NCI-H187 (cell line): ENCODE measurements at places on chromosomes 16 and 17.

DNA sequence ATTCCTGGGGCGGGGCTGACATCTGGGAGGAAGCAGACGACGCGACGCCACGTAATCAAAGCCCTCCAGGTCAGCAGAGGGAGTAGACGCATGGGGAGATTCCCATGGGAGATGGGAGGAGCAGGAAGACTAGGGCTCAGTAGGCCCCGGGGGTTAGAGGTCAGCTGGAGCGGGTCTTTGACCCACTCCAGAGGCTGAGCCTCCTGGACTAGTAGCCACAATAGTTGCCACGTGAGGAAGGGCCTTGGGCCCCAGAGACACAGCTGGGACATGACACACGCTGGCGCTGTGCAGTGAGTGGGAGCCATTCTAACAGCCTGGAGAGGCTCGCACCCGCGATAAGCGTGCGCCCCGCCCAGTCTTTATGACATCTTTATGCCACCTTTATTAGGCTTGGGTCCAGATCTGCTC, 95.7 kb upstream of the AMZ2 start:
- no peak for DNase-seq

- no peak for DNase-seq
Measured at GRCh38 chr16:10624527-10624926, 44.1 kb upstream of the EMP2 start.

- DNase-seq: no peak
Measured at GRCh38 chr16:27595475-27595874, 45.5 kb downstream of the KATNIP start.

DNA sequence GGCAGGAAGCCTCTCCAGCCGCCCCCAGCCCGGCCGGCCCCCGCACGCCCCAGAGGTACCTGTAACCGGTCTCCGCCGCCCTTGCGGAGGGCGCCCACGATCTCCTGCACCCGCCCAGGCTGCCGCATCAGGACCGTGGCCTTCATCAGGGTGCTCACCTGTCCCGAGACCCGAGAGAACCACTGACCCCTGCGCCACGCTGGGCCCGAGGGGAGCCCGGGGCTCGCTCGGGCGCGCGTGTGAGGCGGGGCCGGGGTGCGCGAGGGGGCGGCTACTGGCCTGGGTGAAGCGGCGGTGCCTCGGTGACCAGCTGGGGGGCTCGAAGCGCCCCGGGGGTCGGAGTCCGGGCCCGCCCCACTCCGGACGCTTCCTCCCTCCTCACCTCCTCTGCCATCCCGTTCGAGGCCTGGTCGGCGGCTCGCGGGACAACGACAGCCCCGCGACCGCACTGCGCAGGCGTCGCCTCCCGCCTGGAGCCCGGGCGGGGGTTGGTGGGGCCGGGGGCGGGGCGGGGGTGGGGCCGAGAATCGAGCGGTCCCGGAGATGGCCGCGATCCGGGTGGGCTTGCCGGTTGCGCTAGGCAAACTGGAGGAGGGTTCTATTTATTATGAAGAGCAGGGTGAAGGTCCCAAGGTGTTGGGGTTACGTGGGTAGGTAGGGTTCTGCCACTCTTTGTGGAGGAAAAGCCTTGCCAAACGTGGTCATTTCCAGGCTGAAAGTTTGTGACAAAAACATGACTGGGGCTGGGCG, at the start of gene NT5C3B:
Gene NT5C3B (minus strand): TSS at position 433 of the 750 bp plus-strand sequence. CDS start 39 bp downstream, at position 394.
- no peak for DNase-seq

GRCh38 chr17:32794533-32795246, 82.2 kb downstream of the MYO1D start:
- no peak for DNase-seq

DNA sequence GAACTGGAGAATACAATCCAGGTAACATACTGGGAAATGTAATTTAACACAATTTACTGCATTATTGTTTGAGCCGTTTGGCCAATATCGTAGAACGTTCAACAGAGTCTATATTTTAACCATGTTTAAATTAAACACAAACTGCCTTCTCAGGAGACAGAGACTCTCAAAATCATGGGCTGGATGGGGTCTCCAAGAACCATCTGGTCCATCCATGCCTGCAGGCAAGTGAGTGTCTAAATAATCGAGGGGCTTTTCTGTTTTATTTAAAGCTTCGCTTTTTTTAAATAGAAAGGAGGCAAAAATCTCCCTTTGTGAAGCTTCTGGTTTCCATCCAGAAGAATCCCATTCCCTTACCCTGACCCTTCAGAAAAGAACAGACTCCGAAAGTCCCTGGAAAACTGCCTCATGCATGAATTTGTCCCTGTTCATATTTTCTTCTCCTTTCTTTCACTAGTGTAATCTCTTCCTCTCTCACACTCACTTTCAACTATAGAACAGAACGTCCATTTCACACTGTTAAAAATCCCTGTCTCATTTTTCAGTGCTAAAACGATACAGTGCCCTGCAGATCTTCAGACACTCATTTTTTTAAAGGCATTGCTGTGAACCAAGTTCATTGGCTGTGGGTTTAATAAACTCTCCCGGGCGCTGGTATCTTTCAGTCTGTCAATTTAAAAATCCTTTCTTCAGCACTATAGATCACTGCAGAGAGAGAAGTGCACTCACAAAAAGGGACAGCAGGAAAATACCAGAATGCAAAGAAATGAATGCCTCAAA, 111.4 kb upstream of the TOM1L1 start:
- no peak for DNase-seq

DNA sequence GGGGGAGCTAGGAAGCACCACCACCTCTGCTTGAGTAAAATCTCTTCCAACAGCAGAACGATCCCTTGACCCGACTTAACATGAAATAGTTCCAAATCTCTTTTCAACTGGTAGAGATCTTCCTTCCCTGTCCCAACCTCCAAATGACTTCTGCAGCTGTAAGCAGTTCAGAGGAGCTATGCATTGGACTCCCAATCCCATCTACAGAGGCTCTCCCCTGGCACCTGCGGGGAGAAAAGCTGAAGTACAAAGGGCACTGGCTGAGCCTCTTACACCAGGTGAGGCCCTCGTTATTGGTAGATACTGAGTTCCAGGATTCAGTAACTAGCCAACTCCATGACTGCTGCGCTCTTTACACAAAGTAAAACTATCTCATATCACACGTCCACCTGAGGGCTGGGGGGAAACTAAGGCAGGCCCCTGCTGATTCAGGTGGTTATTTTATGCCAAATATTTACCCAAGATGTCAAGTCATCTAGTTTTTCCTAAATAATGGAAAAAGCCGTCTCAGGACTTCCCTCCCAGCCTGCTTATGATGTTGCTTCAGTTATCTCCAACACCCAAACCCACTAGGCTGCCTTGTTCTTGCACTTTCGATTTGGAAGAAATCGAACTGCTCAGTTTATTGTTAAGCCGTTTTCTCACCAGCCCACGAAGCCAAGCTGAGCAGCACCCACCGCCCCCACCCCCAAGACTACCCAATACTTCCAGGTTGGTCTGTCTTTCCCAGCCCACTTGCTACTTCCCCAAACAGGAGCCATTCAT, 3.2 kb downstream of the ACTG1 start:
- no peak for DNase-seq

DNA sequence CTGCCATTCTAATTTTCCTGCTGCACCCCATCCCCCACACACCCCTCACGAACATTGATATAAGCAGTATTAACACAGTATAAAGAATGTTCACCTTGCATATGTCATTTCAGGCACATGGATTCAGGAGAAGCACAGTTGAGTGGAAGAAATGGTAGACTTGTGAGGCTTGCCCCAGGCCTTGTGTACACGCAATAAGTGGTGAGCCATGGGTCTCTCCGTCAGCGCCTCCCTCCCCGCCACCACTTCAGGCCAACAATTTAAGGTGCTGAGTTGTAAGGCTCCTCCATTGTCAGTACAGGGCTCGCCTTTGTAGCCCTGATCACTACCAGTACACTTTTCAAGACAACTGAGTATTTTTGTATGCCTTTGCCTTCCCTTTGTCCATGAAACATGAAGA, 12.2 kb upstream of the CLEC18C start:
- no peak for DNase-seq

GRCh38 chr16:85492295-85492864, 120.7 kb upstream of the GSE1 start:
- DNase-seq: no peak

DNA sequence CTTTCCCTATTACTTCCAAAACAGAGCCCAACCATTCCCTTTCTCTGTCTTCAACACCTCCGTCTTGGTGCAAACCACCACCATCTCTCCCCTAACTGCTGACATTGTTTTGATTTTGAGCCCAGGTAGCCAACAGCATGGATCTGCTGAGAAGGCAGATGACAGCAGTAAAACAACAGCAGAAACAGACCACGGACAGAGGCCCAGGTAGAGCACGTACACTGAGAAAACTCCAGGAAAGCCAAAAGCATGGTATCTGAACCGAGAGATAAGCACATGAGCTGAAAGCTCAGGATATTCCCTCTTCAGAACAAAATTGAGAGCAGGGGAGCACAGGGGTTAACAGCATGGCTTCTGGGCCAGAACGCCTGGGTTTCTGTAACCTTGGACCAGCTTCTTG, 18.9 kb upstream of the MAP3K14 start:
- no peak for DNase-seq

DNA sequence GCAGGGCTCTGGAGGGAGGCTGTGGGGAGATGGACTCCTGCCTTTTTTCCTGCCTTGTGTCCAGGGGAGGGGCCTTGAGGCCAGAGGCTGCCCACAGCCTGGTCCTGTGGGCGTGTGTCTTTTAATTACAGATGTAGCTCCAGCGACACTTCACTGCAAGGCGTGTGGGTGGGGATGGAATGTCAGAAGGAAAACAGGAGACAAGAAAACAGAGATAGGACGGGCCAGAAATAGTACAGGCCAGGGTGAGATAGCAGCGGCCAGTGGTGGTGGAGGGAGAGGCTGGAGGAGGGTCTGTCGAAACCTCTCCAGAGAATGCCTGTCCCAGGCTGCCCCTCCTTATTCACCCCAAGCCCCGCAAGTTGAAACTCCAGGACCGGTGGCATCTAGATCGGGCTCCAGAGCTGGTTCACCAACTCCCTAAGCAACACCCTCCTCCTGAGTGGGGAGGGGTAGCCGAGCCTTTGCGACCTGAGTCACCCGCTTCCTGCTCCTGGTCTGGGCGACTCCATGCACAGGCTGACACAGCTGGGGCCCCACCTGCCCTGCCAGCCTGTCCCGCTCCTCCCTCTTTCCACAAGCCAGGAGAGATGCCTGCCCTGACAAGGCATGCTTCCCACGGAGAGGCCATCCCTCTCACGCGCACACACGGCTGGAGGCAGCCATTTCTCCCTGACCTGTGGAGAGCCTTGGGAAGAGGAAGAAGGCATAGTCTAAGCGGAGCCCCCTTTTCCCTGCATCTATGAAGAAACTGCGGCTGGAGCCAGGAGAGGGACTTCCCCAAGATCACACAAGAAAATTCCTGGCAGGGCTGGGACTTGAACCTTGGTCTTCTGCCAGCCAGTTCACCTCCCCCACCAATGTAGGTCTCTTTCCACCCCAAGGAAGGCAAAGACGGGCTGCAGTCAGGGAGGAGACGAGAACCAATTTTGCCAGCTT, 6.6 kb upstream of the JUP start:
- DNase-seq: no peak

DNA sequence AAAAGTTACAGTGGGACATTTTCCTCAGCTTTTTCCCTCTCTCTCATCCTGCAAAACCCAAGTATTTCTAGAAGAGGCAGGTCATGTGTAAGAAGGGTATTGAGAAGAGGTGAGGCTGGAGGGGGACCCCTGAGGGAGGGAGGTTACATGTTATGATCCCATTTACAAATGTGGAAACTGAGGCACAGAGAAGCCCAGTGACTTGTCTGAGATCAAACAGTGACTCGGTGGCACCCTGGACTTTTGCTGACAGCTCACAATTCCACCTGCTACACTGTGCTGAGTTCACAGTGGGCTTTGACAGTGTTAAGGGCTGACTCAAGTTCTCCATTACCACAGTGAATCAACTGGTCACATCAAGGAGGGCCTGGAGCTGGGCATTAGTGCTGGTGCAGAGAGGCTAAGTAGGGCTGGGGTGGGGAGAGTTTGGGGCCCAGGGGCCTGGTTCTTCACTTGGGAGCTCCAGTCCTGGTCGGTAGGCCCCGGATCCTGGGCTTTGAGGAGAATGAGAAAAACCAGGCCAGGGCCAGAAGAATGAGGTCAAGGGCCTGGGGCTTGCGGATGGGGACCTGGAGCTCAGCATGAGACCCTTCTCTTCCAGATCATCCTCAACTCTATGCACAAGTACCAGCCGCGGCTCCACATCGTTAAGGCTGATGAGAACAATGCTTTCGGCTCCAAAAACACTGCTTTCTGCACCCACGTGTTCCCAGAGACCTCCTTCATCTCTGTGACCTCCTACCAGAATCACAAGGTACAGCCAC, 26.0 kb downstream of the TBX4 start:
- DNase-seq: no peak

- DNase-seq: peak; percentile 10
Measured at GRCh38 chr17:55576996-55577586, 65.8 kb upstream of the SMIM36 start.

- DNase-seq: no peak
Measured at GRCh38 chr16:2825906-2826305, 4.2 kb upstream of the ZG16B start.
